A549 treated with RU486 at 1 μM for 4 hours (cell line): ENCODE measurements at places on chromosomes 2 and 18. TPM values are rescaled to one million over a fixed set of nuclear protein-coding genes. Genes with fewer than 3 reads are reported as not detected.

Gene RAB27B
- 11.8 to 14.5 TPM (median 12.8 TPM) in 5 replicates for total RNA-seq

Gene RNF152
- 0.01 to 0.15 TPM in 2 of 5 replicates, not detected in the others for total RNA-seq

Gene UBXN2A
- total RNA-seq: 12.9 to 21.8 TPM (median 20.4 TPM) in 5 replicates

Gene HOXD12
- not detected in 5 replicates for total RNA-seq

Gene GPAT2
- not detected in 5 replicates for total RNA-seq

Gene LIMS4
- 0.37 to 1.1 TPM (median 0.56 TPM) in 5 replicates for total RNA-seq

Gene CXCR4
- total RNA-seq: 0.29 to 0.65 TPM (median 0.42 TPM) in 5 replicates

Gene TRIM54
- total RNA-seq: 0.46 to 0.95 TPM (median 0.48 TPM) in 5 replicates

Gene COL4A4
- 1.0 to 2.3 TPM (median 1.3 TPM) in 5 replicates for total RNA-seq

Gene SMYD1
- not detected in 5 replicates for total RNA-seq

Gene CFAP65
- total RNA-seq: 0.05 to 0.32 TPM (median 0.16 TPM) in 5 replicates

Gene PROC
- 2.3 to 4.3 TPM (median 3.6 TPM) in 5 replicates for total RNA-seq

Gene HTR2B
- 0.06 to 0.11 TPM (median 0.06 TPM) in 3 of 5 replicates, not detected in the others for total RNA-seq

Gene ITGA6
- 22.6 to 47.4 TPM (median 46.1 TPM) in 5 replicates for total RNA-seq

Gene TEX44
- total RNA-seq: not detected in 5 replicates

Gene TACR1
- 0.14 to 0.57 TPM (median 0.17 TPM) in 5 replicates for total RNA-seq

Gene FABP1
- 0.74 TPM in 1 of 5 replicates, not detected in the others for total RNA-seq

Gene SLC14A1
- total RNA-seq: not detected in 5 replicates
